CD4-positive, alpha-beta T cell treated with Interleukin-17A for 1 hour (primary cell): ENCODE measurements at places on chromosomes 6 and 20.

DNA sequence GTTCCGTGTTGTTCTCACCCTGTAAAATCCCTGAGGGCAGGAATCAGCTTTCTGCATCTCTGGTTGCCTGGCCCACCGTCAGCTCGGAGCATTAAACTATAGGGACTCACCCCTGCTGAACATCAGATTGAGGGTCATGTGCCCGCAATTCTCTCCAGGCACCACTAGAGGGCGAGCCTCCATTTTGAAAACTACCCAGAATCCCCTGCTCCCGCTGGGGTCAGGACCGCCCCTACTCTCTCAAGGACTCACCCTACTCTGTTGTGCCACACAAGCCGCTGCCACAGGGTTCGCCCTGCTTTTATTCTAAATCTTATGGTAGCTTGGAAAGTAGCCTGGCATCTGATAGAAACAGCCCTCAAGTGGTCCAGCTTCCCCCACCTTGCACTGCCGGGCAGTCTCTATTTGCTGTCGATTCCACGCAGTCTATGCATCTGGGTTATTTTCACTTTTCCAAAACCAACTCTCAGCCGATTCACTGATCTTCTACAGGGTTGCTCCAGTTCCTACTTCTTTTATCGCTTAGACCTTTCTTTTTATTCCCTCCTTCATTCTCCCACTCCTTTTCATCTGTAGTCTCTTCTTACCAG is 244.1 kb upstream of the QKI start:
- DNase-seq = peak; percentile 29

DNA sequence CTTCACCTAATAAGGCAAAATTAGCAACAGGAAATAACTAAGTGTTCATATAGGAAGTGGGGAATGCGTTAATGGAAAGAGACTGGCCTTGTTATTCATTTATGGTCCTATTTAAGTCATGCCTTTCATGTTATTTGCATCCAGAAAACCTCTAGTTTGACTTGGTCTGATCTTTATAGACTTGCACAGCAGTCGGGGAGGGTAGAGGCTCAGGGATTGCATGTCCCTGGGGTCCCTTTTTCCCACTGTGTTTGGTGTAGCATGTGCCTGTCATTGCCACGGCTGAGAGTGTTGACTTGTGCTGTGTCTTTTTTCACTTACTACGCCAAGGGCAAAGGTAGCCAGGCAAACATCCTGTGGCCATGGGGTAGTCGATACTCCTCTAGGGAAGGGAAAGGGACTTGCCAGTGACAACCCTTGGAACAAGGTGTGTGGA is 105.4 kb upstream of the RIN2 start:
- DNase-seq = no peak

DNA sequence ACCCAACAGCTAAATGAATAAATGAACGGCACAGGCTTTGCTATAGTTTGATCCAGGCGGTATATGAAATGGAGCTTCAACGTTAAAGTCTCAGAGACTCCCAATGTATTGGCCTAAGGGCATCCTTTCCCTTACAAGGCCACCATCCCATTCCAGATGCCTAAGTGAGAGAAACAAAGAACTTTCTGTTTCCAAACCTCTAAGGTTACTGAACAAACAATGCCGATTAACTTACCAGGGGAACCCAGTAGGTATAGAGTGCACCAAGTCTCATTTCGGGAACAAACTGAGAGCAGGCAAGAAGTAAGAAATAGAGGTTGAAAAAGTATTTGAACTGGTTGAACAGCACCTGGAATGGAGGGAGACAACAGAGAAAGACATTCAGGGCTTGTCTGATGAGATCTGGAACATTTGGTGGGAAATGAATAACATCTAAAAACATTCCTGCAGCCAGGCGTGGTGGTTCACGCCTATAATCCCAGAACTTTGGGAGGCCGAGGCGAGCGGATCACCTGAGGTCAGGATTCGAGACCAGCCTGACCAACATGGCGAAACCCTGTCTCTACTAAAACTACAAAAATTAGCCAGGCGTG is 42.5 kb downstream of the ATP9A start:
- DNase-seq = no peak

DNA sequence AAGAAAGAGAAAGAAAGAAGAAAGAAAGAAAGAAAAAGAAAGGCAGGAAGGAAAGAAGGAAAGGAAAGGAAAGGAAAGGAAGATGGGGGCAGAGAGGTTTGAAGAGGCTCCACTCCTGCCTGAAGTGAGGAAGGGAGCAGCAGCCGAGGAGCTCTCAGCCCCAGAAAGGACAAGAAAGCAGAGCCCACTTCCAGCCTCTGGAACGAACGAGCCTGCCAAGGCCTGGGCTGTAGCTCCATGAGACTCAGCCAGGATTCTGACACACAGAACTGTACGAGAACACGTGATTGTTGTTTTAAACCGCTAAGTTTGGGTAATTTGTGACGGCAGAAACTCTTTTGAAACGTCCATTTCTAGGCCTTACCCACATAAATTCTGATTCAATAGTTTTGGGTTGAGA is 69.5 kb downstream of the TTLL2 start:
- no peak for DNase-seq

- no peak for DNase-seq
Measured at GRCh38 chr6:16430391-16431089, 192.2 kb downstream of the GMPR start.

- no peak for DNase-seq
Measured at GRCh38 chr20:63500902-63501817, 2.3 kb upstream of the EEF1A2 start.

- DNase-seq = no peak
Measured at GRCh38 chr6:106870069-106870468, 104.5 kb downstream of the CD24 start.

- no peak for DNase-seq
Measured at GRCh38 chr6:134810402-134810801, 139.5 kb downstream of the ALDH8A1 start.

DNA sequence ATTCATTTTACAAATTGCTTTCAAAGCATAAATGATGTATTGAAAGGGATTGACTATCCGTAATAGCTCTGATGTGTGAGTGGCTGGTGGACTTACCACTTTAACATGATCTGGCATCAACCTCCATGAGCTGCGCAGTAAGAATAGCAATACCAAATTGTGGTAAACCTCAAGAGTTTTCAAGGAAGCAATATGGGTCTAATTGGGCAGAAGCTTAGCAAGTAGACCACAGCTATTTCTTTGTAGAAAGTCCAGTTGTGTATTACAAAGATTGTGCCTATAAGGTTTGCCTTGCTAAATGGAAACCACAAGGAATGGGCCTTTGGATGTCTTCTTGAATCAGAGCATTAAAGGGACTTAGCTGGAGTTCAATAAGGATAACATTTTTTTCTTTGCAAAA is 736.6 kb downstream of the KIF16B start:
- no peak for DNase-seq

DNA sequence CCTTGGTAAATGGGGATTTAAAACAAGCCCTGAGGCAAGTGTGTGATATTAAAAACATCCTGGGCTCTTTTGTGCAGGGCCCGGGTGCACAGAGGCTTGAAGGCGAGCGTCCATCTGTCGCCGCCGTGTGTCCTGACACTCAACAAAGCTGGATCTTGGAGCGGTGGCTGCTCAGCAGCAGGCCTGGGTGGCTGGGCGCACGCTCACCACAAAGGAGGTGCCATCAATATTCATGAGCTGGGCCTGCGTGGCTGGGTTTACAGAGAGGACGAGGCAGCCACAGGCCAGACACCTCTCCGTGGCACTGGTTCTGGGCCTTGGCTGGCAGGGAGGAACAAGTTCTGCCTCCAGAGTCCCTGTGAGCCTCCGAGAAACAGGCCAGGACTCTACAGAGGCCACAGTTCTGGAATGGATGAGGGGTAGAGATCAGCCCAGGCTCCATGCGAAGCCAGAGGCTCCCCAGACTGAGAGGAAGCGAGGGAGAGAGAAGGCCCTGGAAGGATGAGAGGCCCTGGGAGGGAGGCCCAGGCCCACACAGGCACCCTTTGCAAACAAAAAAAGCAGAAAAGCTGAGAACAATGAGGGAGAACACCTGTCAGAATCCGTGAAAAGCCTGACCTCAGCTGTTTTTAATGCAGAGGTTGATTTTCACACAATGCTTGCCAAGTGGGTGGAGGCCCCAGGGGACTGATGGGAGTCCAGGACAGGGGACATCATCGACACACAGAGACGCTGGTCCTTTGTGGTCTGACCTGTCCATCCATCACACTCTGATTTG is 21.9 kb downstream of the BHLHE23 start:
- DNase-seq = no peak

- DNase-seq = peak; percentile 31
Measured at GRCh38 chr20:51425347-51426106, 117.0 kb downstream of the NFATC2 start.

DNA sequence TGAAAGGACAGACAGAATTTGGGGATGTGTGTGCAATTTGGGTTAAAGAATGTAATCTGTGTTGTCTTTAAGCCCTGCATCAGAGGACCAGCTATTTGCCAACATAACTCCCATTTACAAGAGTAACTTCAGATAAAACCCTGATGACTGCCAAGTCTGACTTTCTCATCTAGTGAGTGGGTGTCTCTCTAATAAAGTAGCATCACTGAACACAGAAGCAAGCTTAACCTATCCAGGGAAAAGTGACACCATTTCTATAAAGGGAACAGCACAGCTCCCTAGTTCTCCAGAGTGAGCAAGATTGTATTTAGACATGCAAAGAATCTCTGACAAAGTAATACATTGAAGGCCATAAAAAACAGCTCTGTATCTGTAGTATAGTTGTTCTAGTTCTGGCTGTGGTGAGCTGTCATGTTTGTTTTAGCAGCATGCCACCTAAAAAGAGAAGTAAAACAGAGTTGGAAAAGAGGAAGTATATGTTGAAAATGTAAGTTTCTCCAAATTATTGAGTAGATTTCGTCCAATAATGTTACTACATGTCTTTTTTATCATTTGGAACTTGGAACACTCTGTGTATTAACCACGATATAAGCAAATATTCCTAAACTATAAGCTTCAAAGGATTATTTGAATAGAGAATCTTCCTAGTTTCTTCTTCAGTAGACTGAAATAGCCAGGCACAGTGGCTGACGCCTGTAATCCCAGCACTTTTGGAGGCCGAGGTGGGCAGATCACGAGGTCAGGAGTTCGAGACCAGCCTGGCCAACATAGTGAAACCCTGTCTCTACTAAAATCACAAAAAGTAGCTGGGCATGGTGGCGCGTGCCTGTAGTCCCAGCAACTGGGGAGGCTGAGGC is 8.8 kb upstream of the PIM1 start:
- no peak for DNase-seq

- DNase-seq = no peak
Measured at GRCh38 chr20:63499338-63499969, 571 bp upstream of the EEF1A2 start.

- DNase-seq = no peak
Measured at GRCh38 chr6:168286116-168286515, 33.5 kb downstream of the DACT2 start.
